ENCODE measurements at places on chromosomes 13 and 19.

DNA sequence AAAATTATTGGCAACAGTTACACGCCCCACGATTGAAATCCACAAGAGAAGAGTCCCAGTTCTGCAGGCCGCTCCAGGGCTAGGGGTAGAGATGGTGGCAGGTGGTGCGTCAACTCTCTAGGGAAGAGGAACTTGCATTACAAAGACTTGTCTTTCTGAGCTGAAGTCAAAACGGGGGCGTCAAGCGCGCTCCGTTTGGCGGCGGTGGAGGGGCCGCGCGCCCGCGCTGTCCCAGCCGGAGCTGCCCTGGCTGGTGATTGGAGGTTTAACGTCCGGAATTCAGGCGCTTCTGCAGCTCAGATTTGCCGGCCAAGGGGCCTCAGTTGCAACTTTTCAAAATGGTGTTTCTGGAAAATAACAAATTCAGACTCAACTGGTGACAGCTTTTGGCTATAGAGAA is 38.9 kb downstream of the SOX1 start:
- no peak for DNase-seq

DNA sequence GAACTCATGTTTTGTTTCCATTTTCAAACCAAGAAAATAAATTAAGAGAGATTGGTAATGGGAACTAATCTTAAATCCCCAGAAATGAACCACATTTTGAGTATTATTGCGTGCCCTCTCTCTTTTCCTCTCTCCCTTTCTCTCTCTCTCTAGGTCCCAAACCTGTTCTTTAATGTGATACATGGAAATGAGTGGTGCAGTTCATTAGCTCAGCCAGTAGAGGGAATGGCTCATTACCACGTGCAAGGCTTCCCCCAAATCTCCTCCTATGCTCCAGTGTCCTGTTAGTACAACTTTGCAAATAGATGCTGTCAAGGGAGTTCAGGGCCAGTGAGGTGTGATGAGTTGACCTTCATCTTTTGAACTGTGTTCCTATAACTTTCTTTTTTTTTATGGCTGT is 178.4 kb downstream of the FGF9 start:
- DNase-seq, result no peak

GRCh38 chr13:98442391-98443230 is 134.3 kb downstream of the STK24 start:
- no peak for DNase-seq

DNA sequence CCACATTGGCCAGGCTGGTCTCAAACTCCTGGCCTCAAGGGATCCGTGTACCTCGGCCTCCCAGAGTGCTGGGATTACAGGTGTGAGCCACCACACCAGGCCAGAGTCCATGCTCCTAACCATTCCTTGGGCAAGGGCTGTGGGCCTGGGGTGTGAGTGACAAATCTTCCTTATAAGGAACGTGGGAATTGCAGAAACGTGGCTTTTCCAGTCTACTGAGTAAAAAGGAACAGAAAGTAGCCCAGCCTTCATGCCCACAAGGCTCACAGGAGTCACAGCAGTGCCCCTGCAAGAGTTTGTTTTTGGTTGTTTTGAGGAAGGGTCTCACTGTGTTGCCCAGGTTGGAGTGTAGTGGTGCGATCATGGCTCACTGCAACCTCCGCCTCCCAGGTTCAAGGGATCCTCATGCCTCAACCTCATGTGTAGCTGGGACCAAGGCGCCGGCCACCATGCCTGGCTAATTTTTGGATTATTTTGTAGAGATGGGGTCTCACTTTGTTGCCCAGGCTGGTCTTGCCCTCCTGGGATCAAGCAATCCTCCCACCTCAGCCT is 5.1 kb downstream of the MYPOP start:
- no peak for DNase-seq

GRCh38 chr13:29737061-29737460 is 113.4 kb downstream of the UBL3 start:
- no peak for DNase-seq

DNA sequence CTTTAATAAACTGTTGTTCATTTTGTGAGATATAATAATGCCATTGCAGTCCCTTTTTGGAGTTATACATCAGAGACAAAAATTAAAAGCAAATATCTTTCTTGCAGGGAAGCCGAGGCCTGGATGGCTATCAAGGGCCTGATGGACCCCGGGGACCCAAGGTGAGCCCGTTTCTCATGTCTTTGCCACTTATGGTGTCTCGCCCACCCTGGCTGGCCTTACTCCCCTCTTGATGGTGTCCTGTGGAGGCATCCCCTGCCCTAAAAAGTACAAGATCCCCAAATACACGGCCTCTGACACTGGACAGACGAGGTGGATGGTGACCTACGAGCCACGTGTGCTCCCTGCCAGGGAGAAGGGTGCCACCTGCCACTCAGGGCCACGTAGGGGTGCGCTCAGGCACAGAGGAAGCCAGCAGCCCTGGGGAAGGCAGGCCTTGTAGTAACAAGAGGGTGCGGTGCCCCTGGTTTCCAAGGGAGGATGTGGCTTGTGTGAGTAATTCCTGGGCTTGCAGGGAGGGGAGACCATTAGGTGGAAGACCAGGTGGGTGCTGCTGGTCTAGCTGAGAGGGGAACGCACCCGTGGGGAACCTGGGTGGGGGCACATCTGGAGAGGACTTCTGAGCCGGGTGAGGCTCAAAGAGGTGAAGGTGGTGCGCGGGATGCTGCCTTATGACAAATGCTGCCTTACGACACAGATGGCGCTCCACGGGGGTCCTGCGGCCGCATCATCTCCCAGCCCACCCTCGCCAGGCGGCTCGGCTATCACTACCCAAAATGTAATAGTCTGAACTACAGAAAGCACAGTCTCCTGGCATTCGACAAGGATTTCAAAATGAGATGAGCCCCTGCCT is 115.6 kb downstream of the RAB20 start:
- DNase-seq, result no peak

DNA sequence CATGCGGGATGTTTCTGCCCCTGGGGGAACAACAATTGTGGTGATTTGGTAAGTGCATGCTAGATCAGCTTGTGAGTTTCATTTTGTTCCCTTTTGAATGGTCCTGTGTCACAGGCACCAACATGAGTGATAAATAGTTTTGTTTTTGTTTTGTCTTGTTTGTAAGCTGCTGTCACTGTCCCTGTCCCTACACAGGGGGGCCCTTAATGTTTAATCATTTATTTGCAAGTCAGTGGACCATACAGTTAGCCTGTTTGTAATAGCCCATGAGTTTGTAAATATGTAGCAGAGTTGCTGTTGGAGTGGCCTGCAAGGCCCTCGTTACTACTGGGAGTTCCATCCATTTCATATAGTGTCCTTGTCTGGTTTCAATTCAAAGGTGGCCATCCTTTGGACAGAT is 979.6 kb upstream of the SPRY2 start:
- DNase-seq, result no peak

DNA sequence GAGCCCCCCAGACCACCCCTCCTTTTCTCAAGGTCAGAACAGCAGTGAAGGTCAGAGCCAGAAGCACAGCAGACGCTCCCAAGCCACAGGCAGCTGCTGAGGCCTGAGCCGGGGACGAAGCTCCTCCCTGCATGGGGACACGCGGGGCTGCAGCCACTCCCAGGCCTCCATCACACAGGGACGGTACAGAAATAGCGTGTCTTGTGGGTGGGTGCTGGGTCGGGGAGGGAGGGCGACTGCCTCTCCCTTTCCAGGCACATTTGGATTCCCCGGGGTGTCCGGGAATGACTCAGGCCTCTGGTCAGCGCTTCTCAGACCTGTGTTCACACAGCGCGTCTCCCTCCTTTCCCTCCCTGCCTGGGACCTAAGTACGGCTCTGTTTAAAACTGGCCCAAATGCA is 33.2 kb downstream of the RASA3 start:
- no peak for DNase-seq

- no peak for DNase-seq
These were observed 8.0 kb downstream of the CCDC194 start for GRCh38 chr19:17385878-17386611.

DNA sequence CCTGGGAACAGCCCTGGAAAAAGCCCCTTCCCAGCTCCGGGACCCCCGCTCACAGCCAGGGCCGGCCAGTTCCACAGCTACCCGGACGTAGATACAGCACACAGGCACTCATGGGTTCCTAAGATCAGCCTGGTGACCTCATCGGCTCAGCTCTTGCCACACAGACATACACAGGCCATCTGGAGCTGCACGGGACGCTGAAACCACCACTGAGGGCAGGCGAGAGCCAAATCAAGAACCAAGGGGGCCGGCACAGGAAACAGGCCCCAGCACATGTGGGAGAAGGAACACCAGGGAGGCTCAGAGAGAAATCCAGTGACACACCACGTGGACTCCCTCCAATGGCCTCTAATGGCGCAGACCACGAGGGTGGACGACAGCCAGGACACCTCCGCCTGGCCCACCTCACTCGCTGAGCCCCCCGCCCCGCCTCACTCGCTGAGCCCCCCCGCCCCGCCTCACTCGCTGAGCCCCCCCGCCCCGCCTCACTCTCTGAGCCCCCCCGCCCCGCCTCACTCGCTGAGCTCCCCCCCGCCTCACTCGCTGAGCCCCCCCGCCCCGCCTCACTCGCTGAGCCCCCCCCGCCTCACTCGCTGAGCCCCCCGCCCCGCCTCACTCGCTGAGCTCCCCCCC is 69.7 kb upstream of the C13orf46 start:
- DNase-seq, result no peak

- DNase-seq, result no peak
These were observed 12.2 kb downstream of the ZSCAN22 start for GRCh38 chr19:58338825-58339558.

- no peak for DNase-seq
These were observed 347.6 kb downstream of the OXGR1 start for GRCh38 chr13:96646515-96647211.

Data from NCI-H1417 treated with DMSO at 0.1 percent for 48 hours (cell line).